ENCODE measurements at places on chromosomes 1 and 21. TPM values are rescaled to one million over a fixed set of nuclear protein-coding genes. Genes with fewer than 3 reads are reported as not detected.

Gene FTCD
- total RNA-seq = not detected

DNA sequence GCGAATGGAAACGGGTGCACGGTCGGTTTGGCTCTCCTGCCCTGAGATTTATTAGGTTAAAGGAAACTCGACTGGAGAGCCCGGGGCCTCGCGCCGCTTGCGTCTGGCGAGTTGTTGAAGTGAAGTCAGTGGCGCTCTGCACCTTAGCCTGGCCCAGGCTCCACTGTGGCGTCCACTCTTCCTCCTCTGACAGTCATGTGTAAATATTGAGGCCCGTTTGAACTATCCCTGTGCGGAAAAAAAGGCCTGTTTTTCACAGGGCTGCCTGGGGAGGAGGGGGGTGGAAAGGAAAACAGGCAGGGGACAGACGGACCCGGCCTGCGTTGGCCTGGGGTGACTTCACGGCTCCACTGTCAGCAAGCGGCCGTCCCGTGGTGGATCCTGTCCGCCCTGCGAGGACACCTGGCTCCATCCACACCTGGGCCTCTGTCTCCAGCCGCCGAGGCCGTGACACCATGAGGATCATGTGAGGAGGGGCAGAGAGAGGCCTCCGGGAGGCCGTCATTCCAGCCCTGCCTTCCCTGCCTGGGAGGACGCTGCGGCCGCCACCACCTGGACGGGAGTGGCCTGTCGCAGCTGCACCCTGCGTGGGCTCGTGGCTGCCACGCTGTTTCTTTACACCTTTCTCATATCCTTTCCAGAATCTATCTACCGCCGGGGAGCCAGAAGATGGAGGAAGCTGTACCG, 59.8 kb downstream of the FAAP20 start:
- no peak for DNase-seq

- DNase-seq = no peak
Observed at GRCh38 chr21:31038376-31038775, at the start of gene KRTAP19-8. KRTAP19-8 (minus strand) TSS chr21:31038476; CDS start chr21:31038443, 33 bp downstream.

GRCh38 chr1:9993561-9994075, 3.4 kb upstream of the RBP7 start:
- no peak for DNase-seq

GRCh38 chr1:225655509-225656258, 2.8 kb upstream of the ENAH start:
- DNase-seq = peak; percentile 38

Gene NUCKS1
- total RNA-seq = 67.0 TPM

DNA sequence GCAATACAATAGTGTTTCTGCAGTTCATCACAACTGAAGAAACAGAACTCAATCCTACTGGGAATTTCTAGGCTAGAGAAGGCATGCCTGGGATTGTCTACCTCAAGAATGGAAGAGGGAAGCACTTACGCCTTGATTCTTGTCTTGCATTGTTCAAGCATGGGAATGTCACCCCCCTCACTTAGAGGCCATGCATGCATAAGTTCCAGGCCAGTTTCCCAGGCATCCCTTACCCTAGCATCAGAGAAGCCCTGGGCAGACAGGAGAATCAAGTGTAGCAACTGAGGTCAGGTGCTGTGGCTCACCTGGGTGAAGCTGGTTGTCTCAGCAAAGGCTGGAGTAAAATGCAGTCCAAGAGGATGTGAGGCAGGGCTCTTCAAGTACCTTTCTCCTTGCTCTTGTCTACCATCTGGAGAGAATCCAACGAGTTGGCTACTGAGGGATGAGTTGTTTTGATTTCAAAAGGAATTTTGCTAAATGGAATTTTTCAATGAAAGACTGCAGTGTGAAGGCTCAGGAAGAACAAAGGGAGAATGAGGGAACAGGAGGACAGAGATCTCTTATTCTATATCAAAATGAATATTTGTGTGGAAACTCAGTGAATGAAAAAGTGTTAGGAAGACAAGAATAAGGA, 174.3 kb downstream of the NEK7 start:
- DNase-seq = no peak

GRCh38 chr1:182629080-182629479, 24.9 kb upstream of the RGS16 start:
- no peak for DNase-seq

GRCh38 chr1:46671554-46671953, at the start of gene TEX38:
TEX38 (plus strand) TSS chr1:46671854; CDS start chr1:46671935, 81 bp downstream.
- no peak for DNase-seq

DNA sequence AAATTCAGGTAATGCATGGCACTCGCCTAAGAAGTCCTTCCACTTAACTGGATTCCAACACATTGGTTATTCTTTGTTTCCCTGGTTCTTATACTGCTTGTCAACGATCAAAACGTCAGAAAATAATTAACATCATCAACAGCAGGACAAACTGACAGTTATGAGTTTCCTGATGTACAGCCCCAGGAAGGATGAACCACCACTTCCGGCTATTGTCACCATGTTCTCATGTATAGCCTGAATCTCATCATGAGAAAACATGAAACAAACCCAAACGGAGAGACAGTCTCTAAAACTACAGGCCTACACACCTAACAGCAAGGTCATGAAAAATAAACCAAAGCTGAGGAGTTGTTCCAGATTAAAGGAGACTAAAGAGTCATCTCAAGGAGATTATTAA, 60.5 kb upstream of the FBXO28 start:
- no peak for DNase-seq

DNA sequence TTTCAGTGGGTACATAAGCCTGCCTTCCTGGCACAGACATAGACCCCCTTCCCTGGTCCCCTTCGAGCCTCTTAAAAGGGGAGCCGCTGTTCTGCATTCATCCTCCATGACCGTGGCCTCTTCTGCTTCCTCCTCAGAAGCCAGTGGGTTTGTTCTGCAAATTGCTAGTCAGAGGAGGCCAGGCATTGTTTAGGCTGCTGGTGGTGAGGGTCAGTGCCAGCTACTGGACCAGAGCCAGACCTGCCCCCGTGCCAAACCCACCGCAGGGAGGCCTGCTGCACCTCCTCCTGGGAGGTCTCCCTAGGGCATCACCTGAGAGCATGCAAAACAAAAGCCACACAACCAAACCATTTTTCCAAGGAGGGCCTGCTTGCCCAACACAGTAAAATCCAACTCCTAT, 178.4 kb downstream of the MIS18A start:
- no peak for DNase-seq

DNA sequence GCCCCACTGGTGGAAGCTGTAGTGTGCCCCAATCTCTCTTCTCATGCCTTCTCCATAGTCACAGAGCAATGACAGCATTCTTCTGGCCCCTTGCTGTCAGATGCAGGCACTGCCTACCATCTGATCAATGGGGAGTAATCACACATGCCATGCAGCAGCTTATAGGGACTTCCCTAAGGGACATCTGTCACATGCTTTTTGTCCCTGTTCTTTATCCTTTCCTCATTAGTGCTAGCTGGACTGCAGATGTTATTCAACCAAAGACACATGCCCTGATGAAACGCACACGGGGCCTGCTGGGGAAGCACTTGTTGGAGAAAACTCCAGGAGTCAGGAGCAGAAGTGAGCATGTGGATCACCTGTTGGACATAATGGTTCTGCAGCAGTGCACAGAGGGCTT, 108.7 kb downstream of the KCNJ15 start:
- DNase-seq = no peak

DNA sequence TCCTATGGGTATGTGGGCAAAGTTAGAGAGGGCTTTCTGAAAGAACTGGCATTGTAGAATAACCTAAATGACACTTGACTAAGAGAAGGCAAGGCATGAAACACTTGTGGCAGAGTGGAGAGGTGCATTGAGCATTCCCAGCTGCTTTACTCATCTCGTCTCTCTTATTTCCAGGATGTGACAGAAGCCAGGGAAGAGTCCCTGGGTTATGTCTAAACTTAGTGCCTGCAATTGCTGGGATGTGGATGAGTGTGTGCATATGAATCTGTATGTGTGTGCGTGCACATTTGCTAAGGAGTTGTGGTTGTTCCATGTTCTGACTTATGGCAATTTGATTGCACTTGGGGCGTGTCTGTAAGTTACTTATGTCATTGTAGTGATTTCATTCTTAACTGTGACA, 1326.5 kb upstream of the B3GALT2 start:
- no peak for DNase-seq

GRCh38 chr1:200372095-200372884, 37.5 kb downstream of the ZNF281 start:
- DNase-seq = no peak

- no peak for DNase-seq
Observed at GRCh38 chr1:74715236-74715502, 17.7 kb downstream of the CRYZ start.

- no peak for DNase-seq
Observed at GRCh38 chr1:157360023-157360390, 192.3 kb downstream of the FCRL5 start.

Gene BTBD19
- total RNA-seq = 7.5 TPM

DNA sequence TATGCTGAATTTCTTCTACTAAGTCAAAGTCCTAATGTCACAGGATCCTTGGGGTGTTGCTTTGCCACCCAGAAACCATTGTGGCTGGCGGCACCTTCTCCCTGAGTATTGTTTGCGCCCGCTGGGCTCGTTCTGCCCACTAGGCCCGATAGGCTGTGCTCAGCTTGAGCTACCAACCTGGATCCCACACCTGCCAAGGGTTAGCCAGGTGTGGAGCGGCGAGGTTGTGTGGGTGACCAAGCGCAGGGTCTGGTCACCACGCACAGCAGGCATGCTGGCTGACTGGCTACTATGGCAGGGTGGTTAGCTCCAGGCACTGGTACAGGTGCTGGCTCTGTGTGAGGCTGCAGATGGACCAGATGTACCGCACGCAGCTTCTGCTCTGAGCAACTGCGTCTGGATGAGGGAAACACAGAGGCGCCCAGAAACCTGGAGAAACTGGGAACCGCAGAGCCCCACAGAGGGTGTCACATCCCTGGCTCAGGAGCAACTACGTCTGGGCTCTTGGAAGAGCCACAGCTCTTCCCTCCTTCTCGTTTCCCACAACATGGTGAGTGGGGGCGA, 50.3 kb upstream of the SCYL3 start:
- DNase-seq = no peak

Gene OR14K1
- total RNA-seq = not detected

- DNase-seq = no peak
Observed at GRCh38 chr21:46003575-46004007, 22.0 kb downstream of the COL6A1 start.

DNA sequence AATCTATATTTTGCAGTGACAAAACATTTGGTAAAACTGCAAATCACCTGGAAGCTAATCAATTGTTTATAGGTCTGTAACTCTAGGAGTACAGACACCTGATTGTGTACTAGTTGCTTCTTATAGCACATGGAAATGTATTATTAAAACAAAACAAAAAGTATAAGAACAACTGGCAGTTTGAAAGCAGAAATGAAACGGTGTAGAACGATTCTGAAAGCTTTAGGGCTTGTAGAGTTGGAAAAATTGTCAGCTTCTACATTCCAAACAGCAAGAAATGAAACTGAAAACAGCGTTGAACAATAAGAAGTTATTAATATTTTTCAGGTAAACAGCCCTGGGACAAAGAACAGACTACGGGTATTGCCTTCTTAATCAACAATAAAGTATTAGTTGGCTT, 273.3 kb downstream of the OLFM3 start:
- no peak for DNase-seq

DNA sequence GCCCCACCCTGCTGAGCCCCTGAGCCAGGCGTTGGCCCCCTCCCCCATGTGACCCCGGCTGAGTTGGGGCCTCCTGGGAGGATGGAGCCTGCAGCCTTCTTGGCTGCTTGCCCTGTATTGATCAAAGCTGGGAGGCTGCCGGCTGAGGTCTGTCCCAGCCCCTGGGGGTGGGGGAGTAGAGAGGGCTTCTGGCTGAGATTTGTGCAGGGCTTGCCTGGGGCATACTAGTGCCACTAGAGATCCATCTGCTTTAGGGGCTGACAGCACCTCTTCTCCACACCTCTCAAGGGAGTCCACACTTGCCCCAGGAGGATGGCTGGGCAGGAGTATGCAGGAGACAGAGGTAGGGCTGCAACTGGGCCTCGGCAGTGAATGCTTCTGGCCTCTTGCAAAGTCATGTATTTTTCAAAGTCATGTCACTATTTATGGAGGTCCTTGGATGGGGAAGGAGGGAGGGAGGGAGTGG, 53.6 kb upstream of the SSBP3 start:
- DNase-seq = no peak

DNA sequence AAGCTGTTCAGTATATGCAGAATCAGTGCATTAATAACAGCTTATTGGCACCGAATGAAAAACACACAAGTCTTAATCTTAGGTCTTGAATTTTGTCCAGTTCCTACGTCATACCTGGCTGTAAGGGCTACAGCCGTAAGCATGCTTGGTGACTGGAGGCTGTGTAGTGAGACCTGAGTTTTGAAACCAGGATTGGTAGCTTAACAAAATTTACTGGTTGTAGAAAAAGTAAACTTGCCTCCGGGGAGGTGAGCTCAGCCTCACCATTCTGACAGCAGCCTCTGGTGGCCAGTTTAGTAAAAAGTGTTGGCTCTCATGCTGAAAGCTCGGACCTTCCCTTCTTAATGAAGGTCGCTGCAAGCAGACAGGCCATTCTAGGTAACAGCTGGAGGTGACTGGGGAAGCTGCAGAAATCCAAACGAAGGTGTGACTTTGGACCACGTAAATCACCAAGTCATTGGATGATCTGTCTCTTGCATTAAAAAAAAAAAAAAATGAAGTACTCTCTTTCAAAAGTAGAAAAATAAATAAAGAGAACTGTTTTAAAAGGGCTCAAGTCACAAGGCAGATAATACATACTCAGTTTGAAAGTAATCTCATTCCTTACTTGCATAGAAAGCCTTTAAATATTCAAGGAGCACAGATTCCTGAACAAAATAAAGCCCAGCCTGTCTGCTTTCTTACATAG, 48.9 kb downstream of the HLCS start:
- DNase-seq = no peak

Gene SRM
- total RNA-seq = 143 TPM

Gene TP73
- not detected for total RNA-seq

GRCh38 chr21:36125512-36126207, 9.2 kb upstream of the CBR3 start:
- peak; percentile 56 for DNase-seq

- DNase-seq = no peak
Observed at GRCh38 chr21:39663066-39663465, 50.3 kb downstream of the B3GALT5 start.

GRCh38 chr1:202642619-202643291, 67.5 kb downstream of the SYT2 start:
- DNase-seq = no peak

Measured in omental fat pad (tissue), 4 donors.